ENCODE measurements at places on chromosomes 6 and 20.

DNA sequence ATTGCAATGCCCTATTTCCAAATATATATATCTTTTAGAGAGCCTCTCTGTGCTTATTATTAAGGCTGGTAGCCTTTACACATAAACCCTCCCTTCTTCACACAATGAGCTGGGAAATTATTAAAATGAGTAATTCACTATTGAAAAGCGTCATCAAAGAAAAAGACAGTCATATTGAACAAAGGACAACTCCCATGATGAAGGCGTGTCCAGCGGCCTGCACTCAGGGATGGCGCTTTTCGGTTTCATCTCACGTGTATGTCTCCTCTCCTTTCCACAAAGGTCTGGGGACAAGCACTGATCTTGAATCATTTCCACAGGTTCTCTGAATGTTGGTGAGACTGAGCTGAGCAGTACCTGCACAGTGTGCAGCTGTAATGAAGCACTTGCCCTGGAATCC, 3.5 kb downstream of the SERPINB9 start:
- DNase-seq: no peak

DNA sequence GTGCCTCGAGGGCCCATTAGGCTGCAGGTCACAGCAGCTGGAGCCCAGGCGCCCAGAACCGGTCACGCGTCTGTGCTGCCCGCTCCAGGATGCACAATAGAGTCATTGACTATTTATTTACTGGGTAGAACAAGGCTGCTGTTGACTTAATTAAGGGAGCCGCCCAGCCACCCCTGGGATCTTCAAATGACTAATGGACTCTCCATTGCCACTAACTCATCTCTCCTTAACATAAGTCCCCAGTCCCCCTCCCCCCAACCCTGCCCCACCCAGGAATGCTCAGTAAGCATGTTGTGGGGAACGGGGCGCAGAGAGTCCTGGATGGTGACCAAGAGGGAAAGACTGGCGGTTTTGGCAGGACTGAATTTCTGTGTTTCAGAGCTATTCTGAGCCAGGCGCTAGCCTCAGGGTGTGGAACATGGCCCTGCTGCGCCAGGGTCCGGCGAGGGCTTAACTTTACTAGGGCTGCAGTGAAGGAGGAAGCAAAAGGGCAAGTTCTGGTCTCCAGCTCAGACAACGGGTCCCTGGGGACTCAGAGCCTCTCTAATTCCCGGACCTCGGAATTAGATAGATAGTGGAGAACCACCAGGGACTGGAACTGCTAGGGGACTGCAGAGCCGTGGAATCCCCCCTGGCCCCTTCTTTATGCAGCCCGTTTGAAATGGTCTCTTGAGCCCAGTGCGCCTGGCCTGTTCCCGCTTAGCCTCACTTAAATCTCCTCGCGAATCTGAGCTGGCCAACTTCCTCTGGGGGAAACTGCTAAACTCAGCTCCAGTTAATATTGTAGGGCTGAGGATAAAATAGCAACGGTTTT, 1.5 kb upstream of the GRIK2 start:
- peak; percentile 37 for DNase-seq

DNA sequence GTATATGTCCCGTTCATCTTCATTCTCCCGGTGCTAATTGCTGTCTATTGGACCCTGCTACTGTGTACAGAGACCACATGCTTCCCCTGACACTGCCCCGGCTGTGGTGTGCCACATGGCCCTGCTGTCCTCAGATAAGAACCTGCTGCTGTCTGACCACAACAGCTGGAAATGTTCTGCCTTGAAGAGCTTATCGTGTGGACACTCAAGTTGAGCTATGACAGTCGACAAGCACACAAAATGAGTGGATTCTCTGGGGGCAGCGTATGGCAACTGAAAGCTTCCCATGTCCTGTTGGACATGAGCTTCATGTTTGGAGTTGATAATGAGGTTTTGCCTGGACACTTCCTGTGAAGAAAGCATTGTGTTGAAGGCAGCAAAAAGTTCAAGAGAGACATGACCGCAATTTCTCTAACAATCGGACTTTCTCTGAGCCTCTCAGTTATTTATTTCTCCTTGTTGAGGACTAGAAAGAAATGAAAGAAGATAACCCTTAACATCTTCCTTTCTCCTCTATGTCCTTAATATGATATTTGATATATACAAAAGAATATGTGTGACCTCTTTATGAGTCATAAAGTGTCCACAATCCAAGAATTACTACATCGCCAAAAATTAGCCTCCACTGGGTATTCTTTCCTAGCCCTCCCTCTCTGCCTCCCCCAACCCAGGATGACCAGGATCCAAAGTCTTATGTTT, 187.1 kb upstream of the TCF21 start:
- DNase-seq: no peak

- no peak for DNase-seq
Measured at GRCh38 chr6:53906103-53906502, 111.3 kb downstream of the LRRC1 start.

- DNase-seq: no peak
Measured at GRCh38 chr6:13761361-13762036, 49.9 kb upstream of the RANBP9 start.

DNA sequence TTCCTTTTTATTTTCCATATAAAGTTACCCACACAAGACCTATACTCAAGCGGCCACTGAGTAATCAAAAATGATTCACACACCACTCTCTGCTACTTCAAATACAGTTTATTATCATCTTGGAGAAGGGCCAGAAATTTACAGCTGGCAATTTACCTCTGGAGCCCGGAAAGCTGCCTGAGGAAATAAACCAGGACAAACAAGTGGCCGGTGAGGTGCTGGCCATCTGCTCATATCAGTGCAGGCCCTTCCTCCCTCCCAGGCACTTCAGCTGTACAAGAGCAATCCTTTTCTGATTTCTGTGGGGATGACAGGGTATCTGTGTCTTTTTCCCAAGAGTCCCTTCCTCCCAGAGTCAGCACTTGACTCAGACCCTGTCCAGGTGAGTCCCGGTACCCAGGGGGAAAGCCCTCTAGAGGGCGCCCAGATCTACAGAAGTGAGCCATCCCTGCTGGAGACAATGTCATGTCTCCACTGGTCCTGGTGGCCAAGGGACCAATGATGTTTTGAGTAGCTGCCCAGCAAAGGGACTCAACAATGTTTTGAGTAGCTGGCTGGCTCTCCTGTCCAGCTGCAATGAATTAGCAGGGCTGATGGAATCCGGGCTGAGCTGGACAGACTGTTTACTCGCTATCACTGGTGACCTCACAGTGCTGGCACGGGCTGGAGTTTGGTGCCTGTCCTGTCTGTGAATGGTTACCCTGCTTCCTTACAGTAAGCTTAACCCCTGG, 23.6 kb downstream of the LRP11 start:
- DNase-seq: peak; percentile 87

DNA sequence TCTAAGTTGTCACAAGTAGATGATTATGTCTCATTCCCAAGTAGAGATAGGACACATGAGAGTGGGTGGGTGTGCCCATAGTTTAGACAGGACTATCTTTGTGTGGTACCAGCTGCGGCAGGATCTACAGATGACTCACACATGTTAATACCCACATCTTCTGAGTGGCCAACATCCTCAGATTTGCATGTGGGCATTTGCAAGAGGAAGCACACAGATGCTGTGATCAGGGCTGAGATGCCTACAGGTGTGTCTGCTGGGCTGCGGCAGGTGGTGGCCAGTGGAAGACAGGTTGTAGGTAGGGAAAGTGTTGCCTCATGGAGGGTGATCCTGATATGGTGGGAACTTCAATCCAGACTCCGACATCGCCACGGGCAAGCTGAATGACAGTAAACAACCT, 50.8 kb downstream of the UTRN start:
- DNase-seq: no peak

All from GM04504 (cell line).